ENCODE measurements at places on chromosomes 12 and 14. TPM values are rescaled to one million over a fixed set of nuclear protein-coding genes. Genes with fewer than 3 reads are reported as not detected.
A peak's percentile ranks its signal among the peaks of the same experiment; 100 is the strongest.

GRCh38 chr12:70482764-70483163 lies 116.7 kb downstream of the KCNMB4 start:
- DNase-seq = no peak

DNA sequence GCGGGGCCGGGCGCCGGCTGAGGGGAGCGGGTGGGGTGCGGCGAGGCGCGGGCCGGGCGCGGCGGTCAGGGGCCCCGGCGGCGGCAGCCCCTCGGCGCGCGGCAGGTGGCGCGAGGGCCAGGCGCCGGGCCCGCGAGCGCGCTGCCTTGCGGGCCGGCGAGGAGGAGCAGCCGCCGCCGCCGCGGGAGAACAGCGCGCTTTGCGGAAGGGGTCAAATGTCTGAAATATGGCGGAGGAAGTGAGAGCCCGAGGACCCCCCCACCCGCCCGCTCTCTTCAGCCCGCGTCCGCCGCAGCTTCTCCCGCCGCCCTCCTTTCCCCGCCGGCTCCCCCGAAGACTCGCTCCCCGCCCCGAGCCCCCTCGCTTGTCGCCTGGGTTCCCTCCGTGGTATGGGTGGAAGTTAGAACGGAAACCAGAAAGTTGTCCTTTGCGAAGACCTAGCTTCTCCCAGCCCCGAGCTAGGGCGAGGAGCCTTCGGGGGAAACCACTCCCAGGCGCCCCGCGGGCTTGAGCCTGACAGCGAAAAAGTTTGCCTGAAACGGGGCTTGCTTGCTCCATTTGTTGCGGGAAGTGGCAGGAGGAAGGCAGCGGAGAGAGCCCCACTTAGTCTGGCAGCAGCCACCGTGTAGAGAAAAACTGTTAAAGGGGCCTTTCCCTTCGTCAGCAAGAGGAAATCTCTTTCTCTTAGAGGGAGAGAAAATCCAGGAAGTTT lies 551 bp downstream of the RAP1B start:
- DNase-seq = peak; percentile 68

- DNase-seq = no peak
These were observed 252.6 kb downstream of the ACSS3 start for GRCh38 chr12:81330480-81330879.

CLEC4E gene
- total RNA-seq = not detected

KRT3 gene
- not detected for total RNA-seq
